ENCODE measurements at places on chromosomes 6 and 20.
A peak's percentile ranks its signal among the peaks of the same experiment; 100 is the strongest.

DNA sequence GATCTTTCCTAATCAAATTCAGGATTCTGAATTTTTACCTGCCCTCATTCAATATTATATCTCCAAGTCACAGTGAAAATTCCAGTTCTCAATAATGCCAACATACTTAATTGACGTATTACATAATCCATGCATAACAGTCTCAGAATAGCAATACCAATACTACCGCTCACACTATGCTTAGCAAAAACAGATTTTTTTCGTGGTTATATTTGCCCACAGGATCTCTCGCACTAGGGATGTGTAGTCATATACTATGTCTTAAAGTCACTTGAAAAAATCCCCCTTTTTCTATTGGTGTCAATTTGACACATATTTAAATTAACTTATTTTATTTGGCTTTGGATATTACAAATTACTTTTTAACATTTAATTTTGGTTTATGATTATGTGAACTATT, 323.1 kb upstream of the SLC35B3 start:
- DNase-seq: no peak

GRCh38 chr20:59135093-59135492, 28.5 kb upstream of the ZNF831 start:
- DNase-seq: no peak

DNA sequence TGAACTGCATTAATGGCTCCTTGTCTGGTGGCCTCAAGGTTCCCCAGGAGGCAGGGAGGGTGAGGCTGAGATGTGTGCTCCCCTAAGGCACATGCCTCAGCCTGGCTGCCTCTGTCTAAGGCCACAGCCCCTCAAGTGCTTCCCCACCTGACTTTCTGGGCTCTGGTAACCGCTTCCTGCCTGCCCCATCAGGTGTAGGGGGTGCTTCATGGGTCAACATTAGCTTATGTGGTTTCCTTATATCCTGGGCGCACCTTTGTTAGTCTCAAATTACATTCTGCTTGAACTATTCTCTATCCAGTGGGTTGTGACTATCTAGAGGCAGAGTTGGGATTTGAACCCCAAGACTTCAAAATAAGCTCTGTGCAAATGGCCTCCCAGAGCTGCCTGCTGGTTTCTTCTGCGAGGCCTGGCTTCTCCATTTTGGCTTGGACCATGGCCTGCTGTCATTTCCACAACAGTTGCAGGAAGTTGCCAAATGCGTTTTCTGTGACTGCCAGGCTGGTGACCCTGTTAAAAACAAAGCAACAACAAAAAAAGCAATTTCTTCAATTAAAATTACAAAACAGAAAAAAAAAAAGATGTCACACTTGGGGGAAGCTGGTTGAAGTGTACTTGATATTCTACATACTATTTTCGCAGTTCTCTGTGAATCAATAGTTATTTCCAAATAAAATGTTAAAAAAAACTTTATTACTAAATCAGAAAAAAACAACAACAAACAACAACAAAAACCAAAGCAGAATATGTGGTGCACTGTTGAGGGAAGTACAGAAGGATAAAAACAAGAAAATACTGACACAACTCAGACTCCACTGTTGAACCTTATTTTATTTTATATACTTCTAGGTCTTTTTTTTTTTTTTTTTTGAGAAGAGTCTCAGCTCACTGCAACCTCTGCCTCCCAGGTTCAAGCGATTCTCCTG, 20.0 kb upstream of the ZNFX1 start:
- DNase-seq: no peak

GRCh38 chr6:10521104-10521808, at the start of gene GCNT2:
Gene GCNT2 (plus strand): TSS chr6:10521351. CDS start chr6:10528912, 7,561 bp downstream.
- DNase-seq: no peak

DNA sequence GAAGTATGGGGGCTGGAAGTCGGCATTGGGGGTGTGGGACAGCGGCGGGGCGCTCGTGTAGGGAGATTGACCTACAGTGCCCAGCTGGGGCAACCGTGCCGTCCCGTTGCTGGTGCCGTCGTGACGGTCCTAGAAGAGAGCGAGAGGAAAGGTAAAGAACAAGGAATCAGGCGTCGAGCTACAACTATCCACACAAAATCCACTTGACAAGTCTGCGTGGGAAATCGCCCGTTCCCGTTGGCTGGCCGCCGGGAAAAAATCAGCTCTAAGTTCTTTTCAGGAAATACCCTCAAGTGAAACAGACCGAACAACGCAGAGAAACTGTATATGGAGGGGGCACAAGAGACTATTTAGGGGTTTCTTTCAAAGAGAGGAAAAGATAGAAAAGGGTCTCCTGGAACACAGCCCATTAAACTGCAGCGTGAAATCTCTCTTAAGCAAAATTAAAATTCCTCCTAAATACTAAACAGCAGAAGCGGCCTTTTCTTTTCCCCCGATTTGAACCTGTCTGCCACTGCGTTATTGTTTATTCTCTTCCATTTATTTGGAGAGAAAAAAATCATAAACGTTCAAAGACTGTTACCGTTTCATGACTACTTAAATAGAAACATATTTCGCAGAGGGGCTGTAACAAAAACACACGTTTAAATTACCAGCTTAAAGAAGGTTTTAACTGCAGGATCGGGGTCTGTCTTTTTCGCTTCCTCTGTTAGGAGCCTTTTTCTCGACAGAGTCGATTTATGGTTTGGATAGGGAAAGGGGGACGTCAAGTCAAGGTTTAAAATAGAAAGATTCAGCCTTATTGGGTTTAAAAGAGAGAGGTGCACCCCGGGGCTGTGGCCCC, 4.4 kb downstream of the TFAP2A start:
- DNase-seq: no peak

GRCh38 chr6:135540207-135540840, 42.8 kb upstream of the AHI1 start:
- DNase-seq: peak; percentile 36

- no peak for DNase-seq
These were observed 48.8 kb downstream of the TM9SF4 start for GRCh38 chr20:32158351-32158750.

DNA sequence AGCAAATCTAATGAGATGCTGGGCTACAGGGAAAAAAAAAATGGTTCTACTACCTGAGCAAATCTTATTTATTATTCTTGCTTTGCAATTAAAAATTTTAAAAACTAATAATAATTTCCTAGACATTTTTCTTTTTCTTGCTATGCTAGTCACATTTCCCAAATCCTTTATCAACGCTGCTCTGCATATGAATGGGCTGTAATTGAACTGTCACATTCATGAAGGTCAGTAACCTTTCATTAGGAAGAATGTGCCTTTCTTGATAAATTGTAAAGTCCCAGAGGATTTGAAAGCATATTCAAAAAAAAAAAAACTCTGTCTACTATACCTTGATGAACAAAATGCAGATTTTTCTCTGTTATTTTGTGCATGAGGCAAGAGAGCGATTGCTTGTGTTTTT, 538.7 kb upstream of the ID4 start:
- DNase-seq: no peak

DNA sequence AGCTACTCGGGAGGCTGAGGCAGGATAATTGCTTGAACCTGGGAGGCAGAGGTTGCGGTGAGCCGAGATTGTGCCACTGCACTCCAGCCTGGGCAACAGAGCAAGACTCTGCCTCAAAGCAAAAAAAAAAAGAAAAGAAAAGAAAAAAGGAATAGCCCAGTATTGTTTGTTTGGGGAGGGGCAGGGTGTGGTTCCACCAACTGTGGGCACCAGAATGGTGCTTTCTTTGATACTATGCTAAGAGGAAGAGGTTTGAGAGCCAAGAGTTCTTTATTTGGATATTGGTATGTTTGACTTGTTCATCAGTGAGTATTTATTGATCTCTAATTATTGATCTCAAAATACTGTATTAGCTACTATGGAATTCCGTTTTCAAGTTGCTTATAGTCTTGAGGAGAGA, 72.3 kb downstream of the CEP57L1 start:
- DNase-seq: no peak

GRCh38 chr20:62838128-62838891, 21.5 kb downstream of the COL9A3 start:
- DNase-seq: no peak

DNA sequence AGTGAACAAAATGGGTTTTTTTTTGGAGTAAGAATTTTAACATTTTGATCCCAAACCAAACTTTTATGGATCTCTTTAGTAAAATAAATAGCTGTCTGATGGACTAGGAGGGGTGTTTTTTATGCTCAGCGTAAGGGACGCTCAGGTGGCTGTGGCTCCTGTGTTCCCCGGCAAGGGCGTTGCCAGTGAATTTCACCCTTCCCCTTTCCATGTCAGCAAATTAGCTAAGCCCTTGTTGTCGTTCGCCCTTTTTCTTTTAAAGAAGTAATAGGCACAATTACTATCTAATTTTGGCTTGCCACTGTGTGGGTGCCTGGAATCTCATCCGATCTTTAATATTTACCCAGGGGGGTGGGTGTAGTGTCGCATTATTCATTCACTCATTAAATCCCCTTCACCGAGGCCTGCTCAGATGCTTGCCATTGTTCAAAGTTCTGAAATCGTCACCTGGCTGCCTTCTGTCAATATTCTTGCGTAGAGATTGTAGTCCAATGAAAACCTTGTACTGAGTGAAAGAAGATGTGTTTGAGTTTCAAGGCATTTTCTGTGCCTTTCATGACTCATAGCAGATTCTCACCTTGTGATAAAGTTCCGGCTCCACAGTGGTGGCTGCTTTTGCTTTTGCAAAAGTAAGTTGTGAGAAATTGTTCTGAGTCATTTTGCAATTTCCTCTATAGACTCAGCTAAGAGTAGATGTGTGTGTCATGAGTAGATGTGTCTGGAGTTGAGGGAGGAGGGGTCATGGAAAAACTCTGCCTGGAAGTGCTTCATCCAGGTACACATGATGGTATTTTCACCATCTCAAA, 40.0 kb upstream of the CLDN20 start:
- DNase-seq: peak; percentile 62

- no peak for DNase-seq
These were observed 73.4 kb downstream of the ELOVL2 start for GRCh38 chr6:10970731-10971130.

- no peak for DNase-seq
These were observed 12.6 kb upstream of the DDR1 start for GRCh38 chr6:30871592-30872183.

- no peak for DNase-seq
These were observed 909 bp downstream of the DNAAF9 start for GRCh38 chr20:3406481-3407039.

DNA sequence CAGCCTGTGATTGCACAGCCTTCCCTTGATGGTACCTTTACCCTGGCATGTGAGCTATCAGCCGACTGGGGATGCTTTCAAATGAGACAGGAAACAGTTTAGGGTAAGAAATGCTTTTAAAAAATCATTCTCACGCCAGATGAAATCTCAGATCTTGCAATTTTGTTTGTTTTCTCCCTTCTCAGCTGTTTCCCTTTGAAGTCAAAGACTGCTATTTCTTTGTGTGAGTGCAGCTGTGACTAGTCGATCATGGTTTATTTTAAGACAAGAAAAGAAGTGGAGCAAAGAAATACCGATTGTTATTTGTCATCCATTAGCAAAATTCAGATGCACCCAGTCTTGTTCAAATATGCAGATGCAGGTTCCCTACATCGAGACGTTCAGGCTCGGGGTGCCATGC, 489.7 kb downstream of the QKI start:
- no peak for DNase-seq

DNA sequence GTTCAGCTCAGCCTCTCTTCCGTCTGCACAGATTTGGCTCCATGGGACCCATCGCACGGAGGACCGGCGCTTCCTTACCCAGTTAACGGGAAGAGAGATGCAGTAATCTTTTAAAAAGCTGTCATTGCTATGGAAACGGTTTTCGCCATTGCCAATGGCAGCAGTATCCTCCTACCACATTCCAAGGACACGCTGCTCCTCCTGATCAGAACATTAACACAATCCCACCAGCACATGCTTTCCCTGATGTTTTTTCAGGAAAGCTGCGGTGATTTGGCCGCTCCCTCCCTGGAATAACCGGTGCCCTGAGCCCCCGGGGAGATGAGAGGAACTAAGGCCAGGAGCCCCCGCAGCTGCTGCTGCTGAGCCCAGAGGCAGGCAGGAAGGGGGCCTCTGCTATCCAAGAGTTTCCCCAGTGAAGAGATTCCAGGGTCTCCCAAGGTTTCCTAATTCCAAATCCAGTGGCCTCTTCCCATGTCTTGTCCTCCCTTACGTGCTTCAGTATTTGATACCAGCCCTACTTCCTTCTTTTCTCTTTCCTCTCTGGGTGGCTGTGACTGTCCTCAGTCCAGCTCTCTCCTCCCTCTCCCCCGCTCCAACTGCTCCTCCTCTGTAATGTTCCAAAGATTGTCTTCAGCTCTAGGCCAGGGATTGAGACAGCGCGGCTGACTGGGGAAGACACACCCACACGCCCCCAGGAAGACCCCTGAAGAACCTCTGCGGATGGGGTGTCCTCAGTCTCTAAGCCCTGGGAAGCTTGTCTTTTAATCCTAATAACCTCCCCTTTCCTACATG, 2.6 kb downstream of the BNIP5 start:
- no peak for DNase-seq

- no peak for DNase-seq
These were observed 1.3 kb downstream of the PI16 start for GRCh38 chr6:36955671-36956445.

DNA sequence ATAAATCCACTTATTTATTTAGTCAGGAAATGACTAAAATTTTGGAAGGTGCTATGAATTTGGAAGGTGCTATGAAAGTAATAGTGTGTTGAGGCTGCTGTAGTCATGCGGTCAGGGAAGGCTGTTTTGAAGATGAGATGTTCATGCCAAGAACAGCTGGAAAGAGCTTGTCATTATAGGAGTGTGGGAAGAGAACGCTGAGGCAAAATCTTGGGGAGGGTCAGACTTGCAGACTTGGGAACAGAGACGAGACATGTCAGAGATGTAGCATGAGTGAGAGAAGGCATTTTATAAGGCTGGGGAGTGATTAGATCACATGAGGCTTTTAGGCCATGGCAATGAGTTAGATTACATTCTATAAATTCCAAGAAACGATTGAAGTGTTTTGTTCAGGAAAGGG, 124.0 kb upstream of the B3GAT2 start:
- DNase-seq: peak; percentile 60

- peak; percentile 33 for DNase-seq
These were observed 815 bp upstream of the ITPR3 start for GRCh38 chr6:33620158-33620855.

DNA sequence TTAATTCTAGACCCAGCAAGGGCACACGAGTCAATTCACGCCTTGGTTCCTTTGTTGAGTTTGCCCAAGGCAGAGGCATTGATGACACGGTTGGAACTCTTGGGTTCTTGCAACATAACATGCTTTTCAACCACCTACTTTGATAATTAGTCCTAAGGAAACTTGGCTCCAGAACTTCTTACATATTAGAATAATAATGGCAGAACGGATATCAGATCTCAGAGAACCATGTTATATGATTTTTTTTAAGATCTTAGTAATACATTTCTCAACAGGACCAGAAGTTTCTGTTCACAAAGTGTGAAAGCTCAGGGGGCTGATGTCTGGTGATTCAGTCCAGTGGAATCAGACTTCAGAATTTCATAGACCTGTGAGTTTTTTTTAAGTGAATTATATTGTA, 19.2 kb downstream of the SPTLC3 start:
- DNase-seq: no peak

- no peak for DNase-seq
These were observed 74.7 kb downstream of the LAMA4 start for GRCh38 chr6:112179631-112180030.
